ACHN (cell line): ENCODE measurements at places on chromosomes 12 and 14.

DNA sequence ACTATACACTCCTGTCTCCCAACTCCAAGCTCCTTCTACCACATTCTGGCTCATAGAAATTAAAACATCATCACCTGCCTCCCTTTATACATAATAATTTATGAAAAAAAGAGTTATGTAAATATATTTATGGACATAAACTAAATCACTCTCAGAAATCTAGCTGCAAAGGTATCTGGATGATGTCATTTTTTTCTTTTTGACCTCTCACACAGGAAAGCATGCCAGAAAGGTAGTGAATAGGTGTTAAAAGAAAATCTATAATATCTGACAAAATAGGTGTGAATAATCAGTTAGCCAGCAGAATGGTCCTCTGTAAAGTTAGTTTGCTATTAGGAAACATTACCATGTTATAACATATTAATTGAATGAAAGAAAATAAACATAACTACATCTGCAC is 7.7 kb downstream of the LRRIQ1 start:
- no peak for DNase-seq

DNA sequence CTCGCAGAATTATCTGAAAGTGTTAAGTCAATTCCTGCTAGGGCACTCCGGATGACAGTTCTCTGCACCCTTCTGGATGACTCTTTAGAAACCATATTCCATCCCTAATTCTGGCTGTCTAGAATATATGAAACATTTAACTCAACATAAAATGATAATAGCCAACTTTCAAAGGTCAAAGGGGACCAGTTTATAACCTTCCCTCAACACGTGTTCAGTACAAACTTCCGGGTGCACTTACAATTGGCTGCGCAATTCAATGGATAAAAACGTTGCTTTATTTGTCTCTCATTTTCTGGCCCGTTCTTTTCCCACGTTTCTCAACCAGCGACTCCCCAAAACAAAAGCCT is 1.3 kb downstream of the SBNO1 start:
- peak; percentile 15 for DNase-seq

DNA sequence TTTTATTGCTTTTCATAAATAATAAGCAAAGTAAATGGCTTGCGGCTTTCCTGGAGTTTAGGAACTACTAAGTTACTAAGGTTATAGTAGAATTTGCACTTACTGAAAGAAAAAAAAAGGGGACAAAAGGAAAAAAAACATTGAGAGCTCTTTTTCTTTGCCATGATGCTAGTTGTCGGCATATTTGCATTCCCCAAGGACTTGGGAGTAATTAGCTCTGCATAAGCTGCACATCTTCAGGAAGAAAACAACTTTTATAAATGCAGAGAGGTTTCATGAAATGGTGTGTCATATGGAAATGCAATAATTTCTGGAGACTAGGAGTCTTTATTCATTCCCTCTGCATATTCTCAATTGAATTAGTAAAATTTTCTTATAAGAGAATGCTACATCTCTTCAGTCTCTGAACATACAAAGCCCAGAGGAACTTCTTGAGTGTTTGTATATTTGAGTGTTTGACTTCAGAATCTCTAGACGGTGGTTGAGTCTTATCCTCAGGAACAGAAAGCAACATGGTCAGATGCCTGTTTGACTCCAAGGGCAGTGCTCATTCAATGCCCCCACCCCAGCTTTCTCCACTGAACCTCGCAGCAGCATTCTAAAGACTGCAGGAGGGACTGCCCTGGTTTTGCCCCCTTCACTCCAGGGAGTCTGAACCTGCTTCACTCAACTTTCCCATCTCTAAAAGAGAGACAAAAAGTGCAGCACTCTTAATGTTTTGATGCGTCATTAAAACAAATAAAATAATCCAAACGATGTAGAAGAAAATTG is 158.9 kb upstream of the EEA1 start:
- DNase-seq: no peak

DNA sequence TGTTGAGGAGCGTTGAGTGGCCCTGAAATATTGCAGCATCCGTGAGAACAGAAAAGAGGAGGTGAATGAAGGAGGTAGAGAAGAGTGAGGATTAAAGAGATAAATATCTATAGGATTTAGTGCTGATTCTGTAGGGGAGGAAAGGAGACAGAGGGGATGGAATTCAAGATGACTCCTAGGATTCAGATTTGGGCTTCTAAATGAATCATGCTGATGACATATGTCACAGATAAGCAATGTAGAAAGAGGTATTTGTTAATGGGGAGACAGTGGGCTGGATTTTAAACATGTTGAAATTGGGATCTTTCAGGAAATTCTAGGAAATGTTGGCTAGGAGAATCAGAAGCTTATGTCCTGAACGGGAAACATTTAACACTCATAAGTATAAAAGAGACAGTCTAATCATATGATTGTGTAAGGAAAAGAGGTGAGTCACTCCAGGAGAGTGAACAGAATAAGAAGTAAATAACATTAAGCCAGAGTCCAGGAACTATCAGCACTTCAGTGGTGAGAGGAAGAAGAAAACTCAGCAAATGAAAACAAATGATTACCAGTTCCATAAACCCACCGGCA is 58.1 kb upstream of the DIO2 start:
- DNase-seq: no peak

- peak; percentile 79 for DNase-seq
These were observed 248.1 kb downstream of the DPY19L2 start for GRCh38 chr12:63420206-63420644.

- DNase-seq: no peak
These were observed 1401.8 kb downstream of the FSCB start for GRCh38 chr14:43105305-43105704.

GRCh38 chr12:62260733-62261683 is 804 bp downstream of the USP15 start:
- DNase-seq: peak; percentile 73

DNA sequence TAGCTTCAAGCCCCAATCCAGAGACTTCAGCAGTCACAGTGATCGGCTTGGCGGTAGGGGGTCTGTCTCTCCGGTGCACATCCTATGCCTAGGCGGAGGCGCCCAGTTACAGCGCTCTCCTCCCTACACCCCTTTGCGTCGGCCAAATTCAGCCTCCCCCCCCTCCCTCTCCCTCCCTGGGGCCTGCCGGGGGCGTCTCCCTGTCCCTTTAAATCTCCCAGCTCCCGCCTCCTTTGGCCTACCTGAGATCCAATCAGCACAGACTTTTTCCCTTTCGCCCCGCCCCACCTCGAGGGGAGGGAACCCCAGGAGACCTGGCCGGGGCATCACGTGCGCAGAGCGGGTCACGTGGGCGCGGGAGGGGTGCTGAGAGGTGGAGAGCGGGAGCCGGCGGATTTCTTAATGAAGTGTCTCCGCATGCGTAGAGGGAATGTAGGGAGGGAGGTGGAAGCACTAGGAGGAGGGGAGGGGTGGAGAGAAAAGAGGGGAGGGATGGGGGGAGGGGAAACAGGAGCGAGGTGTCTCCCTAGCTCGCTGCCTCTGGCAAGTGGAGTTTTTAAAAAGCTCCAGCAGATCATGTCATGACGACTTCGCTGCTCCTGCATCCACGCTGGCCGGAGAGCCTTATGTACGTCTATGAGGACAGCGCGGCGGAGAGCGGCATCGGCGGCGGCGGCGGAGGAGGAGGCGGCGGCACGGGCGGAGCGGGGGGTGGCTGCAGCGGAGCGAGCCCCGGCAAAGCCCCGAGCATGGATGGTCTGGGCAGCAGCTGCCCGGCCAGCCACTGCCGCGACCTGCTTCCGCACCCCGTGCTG is at the start of gene HOXC13:
TSS of gene HOXC13 (plus strand) at position 506 of the 815 bp plus-strand sequence. CDS start at position 582, 76 bp downstream.
- peak; percentile 100 for DNase-seq

GRCh38 chr14:32808644-32809043 is 130.0 kb upstream of the NPAS3 start:
- no peak for DNase-seq

DNA sequence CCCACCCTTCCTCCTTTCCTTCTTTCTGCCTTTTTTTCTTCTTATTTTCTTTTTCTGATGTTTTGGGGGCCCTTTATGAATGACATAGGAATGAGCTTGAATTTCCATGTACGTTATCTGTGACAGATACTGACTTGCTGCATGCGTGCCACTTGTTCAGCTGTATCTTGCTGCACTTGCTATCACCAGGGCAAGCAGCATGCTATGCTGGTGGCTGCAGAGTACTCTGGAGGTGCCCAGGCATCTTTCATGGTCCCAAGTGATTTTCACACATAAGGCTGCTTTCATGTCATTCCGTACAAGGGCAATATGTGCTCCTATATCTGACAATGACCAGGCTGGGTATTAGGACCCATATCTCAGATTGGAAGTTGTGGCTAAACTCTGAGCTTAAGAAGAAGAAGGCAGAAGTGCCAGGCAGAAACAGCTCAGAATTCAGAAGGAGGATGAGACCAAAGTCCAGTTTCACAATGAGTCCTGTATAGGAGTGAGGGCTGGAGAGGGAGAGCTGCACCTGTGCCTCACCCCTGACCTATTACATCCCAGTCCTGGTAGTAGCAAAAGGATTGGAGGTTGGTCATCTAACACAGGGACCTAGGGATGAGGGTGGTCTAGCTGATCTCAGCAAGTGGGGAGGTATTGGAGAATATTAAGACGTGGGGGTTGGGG is 299.0 kb upstream of the DDHD1 start:
- DNase-seq: no peak

DNA sequence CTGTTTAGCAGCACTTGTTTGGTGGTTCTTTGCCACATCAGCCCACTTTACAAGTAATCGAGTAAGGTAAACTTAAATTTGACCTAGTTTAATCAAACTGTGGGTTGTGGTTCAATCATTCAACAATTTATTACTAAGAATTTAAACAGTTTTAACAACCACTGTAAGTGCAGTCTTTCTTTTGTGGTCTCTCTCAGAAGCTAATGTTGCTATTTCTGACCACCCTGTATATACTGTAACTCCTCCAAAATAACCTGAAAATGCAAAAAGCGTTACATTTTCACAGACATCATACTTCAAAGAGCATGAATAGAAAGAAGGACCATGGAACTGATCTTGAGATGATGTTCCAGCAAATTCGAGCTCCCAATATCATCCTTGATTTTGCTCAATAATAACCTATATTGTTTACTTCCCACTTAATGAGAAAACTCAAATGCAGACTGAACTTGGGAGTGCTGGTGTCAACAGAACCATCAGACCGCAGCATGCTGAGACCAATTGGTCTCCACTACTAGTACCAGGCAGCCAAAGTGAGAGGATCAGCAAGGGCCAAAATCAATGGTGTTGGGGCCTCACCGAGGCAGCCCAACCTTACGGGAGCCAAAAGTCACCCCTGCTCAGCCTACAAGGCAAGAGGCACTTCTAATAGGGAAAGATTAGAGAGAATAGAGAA is 22.1 kb downstream of the IFNG-AS1 start:
- no peak for DNase-seq

DNA sequence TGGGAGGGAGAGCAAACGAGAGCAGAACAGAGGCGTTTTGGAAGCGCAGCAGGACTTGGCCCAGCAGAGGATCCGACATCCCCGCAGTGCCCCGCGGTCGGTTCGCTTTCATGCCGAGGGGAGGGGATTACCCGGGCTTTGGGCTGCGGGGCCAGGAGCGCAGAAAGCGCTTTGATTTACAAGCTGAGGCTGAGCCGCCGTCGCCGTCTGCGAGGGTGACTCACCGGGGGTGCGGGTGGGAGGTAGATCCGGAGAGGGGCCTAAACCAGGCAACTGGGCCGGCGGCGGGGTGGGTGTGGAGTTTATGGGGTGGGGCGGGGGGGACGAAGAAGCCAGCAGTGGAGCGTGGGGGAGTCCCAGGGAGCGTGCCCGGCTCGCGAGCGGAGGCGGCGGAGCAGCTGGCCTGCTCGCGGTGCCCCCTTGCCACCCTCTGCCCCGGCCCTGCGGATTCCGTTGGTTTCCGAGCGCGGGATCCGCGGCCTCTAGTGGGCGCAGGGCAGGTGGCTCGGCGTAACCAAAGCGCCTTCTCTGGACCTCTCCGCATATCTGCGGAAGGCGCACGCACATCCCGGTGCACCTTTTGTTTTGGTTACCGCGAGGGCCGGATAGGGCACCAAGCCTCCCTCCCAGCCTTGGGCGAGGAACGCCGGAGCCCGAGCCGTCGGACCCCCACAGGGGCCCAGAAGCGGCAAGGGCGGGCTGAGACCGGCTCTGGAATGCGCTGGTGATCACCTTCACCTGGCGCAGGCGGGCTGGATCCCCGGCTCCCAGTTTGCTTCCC is 2.6 kb downstream of the SIX4 start:
- DNase-seq: peak; percentile 52

DNA sequence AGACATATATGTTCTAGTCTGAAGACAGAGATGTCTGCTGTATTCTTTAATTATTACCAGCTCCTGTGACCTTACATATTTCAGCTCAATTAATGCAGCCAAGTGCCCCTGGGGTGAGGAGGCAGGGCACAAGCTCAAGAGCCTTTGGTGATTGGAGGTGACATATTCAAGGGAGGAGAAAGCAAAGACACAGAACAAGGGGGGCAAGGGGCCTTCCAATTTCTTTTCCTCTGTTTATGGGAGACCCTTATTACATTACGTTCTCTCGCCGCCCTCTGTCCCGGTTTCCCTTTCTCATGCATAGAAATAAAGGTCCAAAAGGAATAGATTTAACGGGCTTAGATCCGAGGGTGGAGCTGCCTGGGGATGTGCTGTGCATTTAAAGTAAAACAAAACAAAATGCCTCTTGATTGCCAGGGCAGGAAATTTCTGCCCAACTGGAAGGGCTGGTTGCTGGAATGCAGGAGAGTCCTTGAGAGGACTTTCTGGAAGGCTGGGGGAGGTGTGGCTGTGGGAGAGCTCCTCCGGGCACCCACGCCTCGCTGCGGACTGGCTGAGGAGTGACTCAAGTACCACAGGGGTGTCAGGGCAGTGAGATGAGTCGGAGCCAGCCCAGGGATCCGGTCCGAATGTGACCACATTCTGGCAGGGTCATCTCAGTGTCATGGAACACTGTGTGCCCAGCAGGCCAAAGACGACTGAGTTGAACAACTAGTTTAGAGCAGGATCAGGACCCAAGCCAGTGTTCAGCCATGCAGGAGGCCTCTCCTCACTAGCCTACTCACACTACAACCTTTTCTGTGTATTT is 32.1 kb upstream of the GSG1 start:
- DNase-seq: peak; percentile 95

GRCh38 chr12:14769466-14769968 is 33.8 kb downstream of the WBP11 start:
- DNase-seq: peak; percentile 70

- no peak for DNase-seq
These were observed 251.4 kb upstream of the CLEC14A start for GRCh38 chr14:38507299-38507698.

GRCh38 chr12:132651444-132652100 is 33.0 kb downstream of the P2RX2 start:
- no peak for DNase-seq

- DNase-seq: peak; percentile 74
These were observed 871.4 kb downstream of the C12orf50 start for GRCh38 chr12:87157791-87158190.

GRCh38 chr14:86541972-86542371 is 1012.0 kb downstream of the FLRT2 start:
- DNase-seq: no peak
